ENCODE measurements at places on chromosomes 13 and 19.

GRCh38 chr13:80259159-80259558 lies 81.8 kb downstream of the SPRY2 start:
- no peak for DNase-seq

DNA sequence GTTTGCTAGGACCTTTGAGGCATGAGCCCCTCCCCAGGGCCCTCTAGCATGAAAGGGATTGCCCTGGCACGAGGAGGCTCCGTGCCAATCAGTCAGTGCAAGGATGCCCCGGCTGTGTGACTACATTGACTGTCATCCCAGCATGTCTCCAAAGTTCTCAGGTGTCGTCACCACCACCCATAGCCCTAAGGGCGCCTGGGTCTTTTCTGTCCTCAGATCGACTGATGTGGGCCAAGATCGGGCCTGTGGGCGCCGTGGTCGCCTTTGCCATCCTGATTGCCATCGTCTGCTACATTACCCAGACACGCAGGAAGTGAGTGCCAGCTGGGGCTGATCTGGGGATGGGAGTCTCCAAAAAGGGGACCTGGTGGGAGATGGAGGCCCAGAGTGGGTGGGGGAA lies 18.4 kb downstream of the MAG start:
- no peak for DNase-seq

- no peak for DNase-seq
Observed at GRCh38 chr13:41468631-41469030, 11.3 kb downstream of the RGCC start.

GRCh38 chr13:95296326-95296925 lies 4.8 kb downstream of the ABCC4 start:
- no peak for DNase-seq

GRCh38 chr13:65911546-65912193 lies 1318.5 kb downstream of the PCDH9 start:
- DNase-seq, result no peak
